MV-4-11 (cell line): ENCODE measurements at places on chromosomes 12 and 14.

GRCh38 chr12:55996201-55996714 lies 818 bp upstream of the SUOX start:
- peak; percentile 64 for DNase-seq

DNA sequence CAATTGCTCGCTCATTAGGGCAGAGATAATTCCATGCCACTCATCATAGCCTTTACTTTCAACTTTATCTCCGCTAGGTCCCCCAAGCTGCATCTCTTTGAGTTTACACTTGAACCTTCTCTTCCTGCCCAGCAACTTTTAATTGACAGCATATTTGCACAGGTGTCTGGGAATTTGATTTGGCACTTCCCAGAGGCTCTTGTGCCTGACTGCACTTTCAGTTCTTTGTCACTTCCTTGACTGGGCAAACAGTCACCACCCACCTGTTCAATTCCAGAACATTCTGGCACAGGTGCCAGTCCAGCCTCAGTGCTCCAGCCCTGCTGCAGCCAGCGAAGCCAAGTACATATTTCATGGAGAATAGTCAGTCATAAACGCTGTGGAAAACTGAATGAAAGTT lies 110.1 kb upstream of the LRIG3 start:
- DNase-seq, result no peak

DNA sequence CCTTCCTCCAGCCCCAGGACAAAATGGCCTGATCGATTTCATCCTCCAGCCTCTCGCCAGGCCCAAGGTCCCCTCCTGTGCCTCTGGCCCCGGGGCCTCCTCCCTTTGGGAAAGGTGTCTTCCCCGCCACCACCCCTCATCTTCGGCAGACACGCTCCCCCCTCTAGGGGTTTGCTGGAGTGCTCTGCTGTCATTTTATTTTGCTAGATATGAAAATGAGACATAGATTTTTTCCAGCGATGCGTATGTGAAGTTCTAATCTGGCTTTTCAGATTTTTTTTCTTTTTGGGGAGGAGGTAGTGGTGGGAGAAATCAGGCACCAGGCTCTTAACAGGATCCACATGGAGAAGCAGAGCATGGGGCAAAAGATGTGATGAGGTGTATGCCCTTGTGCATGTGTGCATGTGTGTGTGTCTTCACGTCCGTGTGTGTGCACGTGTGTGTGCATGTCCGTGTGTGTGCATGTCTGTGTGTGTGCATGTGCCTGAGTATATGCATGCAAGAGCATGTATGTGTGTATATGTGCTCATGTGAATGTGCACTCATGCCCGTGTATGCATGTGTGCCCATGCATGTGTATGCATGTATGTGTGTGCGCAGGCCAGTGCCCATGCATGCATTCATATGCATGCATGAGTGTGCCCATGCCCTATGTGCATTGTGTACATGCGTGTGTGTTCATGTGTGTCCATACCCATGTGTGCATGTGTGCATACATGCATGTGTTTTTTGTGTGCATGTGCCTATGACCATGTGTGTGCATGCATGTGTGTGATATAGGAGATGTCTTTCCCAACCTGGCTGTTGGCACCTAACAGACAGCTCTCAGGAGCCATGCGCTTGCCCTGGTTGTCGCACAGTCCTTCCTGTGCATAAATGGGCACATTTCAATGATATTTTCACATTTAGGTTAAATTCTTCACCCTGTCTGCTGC lies 203.0 kb downstream of the RBM19 start:
- no peak for DNase-seq

DNA sequence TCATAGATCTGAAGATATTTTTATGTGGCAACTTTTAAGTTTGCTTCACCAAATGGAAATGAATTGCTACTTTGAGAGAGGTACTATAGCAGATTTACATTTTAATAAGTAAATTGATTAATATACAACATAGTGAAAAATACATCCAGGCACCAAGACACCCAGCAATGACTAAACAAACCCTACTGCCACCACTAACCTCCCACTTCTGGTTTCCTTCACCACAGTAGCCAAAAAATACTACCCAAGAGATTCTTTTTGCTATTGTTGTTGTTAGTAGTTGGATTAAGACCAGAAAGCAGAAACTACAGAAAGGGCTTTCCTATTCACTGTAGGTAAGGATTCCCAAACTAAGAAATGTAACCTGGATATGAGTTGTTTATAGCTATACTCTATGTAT lies 54.1 kb downstream of the COCH start:
- DNase-seq, result peak; percentile 63

DNA sequence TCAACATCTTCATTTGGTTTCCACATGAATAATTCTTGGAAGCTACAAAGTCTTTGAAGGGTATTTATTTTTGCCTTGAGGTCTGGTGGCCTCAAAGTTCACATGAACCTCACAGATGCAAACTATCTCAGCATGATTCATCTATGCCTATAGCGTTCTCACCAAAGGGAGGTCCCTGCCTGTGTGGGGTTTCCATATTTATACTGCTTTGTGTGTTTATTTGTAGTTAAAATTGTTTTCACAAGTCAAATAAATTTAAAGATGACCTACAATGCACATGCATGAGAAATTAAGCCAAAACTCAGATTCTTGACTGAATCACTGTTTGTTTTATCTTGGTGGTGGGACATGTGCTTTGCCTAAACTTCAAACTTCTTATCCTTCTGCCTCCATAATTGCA lies 176.7 kb downstream of the PPM1H start:
- DNase-seq, result no peak

GRCh38 chr12:89875225-89875624 lies 166.6 kb upstream of the ATP2B1 start:
- DNase-seq, result no peak

GRCh38 chr12:32497864-32498263 lies 98.5 kb downstream of the FGD4 start:
- peak; percentile 29 for DNase-seq

GRCh38 chr14:55592436-55592835 lies 12.4 kb downstream of the KTN1 start:
- DNase-seq, result no peak

DNA sequence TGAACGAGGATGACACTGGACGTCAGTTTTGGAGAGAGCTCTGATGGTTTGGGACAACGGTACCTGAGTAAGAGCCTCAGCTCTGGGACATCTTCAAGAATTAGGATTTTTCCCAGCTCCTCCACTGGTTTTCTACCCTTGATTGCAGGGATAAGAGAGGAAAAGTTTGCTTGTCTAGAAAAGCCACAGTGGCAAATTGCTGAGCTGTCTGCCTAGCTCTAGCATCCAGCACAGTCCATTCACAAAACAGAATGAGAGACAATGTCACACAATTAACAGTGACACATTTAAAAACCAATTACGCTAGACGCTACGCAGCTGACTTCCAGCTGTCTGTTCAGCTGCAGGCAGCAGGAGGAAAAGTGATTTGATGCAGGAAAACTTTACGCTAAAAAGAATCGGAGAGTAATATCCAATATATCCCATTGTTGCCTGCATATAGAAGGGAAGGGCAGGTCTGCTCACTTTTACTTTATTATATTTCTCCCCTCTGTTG lies 168.1 kb upstream of the PRICKLE1 start:
- DNase-seq, result no peak

- peak; percentile 91 for DNase-seq
Observed at GRCh38 chr12:52005903-52006703, 643 bp upstream of the TAMALIN start.

DNA sequence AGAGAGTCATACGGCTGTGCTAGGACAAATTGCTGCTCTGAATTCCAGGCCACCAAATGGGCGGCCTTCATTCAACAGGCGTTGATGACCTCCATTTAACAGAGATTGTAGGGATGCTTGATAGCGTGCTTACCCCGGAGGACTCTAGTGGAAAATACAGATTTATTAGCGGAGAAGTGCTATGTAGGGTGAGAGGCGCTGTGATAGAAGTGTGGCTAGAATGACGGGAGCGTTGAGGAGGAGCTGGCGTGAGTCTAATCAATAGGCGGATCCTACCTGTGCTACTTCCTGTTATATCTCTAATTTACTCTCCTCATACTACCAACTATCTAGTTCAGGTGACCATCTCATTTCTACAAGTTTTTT lies 668 bp downstream of the MRPS35 start:
- peak; percentile 24 for DNase-seq

DNA sequence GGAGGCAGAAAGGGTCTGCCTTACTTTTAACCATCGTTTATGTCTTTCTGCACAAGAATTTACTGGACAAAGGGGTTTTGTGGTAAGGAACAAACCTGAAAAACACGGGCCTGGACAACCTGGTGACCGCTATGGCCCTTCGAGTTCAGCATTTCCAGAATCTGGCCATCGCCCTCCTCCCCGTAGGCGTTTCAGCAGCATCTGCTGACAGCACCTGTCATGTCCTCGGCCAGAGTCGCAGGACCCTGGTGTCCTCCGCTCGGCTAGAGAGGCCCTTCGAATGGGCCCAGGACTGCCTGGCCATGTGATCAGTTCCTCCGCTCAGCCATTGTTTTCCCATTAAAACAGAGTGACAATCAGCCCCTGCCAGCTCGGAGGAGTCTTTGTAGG lies 142.8 kb upstream of the FKBP4 start:
- no peak for DNase-seq

DNA sequence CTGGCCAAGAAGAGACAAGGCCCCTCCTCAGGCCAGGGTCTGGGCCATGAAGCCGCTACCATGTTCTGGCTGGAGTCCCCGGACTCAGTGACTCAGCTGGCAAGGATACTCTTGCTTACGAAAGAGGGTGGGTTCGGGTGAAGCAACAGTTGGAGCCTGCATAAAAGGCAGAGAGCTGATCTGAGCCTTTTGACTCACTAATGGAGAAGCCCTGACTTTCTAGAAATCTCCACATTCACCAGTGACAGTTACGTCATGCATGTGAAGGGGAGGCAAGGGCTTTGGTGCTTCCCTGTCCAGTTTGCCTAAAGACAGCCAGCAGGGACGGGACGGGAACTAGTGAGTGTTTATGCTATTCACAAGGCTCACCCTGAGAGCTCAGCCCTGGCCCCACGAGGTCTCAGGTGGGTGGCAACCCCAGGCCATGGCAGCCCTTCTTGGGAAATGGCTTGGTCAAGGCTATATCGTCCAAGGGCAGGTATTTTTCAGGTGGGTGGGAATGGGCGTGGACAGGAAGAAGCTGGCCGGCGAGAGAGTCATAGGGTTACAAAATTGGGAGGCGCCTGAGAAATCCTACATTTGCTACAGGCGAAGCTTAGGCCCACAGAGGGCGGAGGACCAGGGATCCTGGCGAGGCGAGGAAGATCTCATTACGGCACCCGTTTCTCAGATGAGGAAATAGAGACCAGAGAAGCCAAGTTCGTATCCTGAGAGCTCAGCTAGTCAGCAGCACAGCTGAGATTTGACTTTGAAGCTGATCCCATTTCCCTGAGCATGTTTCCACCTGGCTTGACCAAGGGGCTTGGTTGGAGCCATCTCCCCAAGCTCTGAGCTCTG lies 314.6 kb downstream of the BCL11B start:
- DNase-seq, result peak; percentile 97

GRCh38 chr12:39884616-39885125 lies 221.2 kb downstream of the SLC2A13 start:
- DNase-seq, result no peak

DNA sequence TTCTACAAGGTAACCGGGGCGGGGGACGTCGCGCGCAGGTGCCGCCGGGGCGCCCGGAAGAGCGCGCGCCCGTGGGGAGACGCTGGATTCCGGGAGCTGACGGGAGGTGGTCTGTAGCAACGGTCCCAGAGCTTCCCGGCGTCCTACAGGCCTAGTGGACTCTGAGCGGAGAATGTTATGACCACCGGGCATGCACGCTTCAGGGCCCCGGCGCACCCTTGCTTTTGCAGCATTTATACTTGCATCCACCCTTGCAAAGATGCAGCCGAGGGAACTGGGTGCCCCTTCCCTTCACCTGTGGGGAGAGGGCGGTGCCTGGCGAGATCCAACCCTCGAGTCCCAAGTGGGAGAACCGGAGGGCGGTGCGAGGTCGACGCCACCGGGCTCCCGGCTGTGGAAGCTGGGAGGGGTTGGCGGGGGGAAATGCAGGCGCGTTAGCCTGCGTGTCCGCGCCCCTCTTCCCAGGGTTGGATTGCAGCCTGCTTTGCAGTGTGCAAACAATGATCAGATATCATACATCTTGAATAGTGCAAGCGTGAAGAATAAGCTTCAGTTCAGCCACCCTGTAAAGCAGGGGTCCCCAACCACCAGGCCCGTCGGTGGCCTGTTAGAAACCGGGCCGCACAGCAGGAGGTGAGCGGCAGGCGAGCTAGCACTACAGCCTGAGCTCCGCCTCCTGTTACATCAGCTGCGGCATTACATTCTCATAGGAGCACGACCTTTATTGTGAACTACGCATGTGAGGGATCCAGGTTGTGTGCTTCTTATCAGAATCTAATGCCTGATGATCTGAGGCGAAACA lies 576 bp downstream of the ERP29 start:
- DNase-seq, result peak; percentile 72

DNA sequence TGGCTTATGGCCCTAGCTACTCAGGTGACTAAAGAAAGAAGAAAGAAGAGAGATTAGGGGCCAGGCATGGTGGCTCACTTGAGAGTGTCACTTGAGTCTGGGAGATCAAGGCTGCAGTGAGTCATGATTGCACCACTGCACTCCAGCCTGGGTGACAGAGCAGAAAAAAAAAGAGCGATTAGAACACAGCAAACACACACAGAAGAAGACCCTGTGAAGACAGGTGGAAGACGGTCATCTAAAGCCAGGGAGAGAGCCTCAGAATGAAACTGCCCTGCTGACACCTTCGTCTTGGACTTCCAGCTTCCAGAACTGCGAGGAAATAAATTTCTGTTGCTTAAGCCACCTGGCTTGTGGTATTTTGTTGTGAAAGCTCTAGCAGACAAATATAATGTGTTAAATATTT lies 17.5 kb upstream of the PPP1CC start:
- DNase-seq, result peak; percentile 77

DNA sequence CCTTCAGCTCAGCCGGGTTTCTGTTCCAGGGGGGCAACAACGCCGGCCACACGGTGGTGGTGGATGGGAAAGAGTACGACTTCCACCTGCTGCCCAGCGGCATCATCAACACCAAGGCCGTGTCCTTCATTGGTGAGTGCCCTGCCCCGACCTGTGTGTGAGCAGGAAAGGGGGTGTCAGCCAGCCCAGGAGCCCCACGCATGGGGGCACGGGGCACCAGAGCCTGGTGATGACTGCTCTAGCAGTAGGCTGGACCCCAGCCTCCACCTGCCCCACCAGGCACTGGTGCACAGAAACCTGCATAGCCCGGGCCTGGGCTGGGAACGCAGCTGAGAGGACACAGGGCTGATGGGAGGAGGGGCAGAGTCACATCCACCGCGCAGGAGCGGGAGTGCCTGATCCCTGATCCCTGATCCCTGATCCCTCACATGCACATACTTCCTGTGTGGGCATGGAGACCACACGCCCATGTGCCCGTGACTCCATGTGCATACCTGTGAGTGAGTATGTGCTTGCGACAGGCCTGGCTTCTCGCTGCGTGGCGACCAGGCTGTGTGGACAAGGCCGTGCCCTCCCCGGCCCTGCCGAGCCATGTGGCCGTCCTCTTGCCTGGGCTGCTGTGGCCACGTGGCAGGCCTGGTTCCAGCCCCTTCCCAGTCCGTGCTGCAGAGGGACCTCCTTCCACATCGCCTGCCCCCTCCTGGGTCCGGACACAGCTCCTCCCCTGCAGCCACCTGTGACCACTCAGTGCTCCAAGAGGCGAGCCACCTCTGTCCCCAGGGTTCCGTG lies 11.2 kb downstream of the ADSS1 start:
- no peak for DNase-seq

- DNase-seq, result peak; percentile 62
Observed at GRCh38 chr12:113152835-113153814, 3.6 kb downstream of the CFAP73 start.

GRCh38 chr12:92530706-92531105 lies 172.1 kb upstream of the PLEKHG7 start:
- no peak for DNase-seq
